ENCODE measurements at places on chromosomes 1 and 21. TPM values are rescaled to one million over a fixed set of nuclear protein-coding genes. Genes with fewer than 3 reads are reported as not detected.

- no peak for DNase-seq
Observed at GRCh38 chr1:58104960-58105359, 441.6 kb downstream of the OMA1 start.

DNA sequence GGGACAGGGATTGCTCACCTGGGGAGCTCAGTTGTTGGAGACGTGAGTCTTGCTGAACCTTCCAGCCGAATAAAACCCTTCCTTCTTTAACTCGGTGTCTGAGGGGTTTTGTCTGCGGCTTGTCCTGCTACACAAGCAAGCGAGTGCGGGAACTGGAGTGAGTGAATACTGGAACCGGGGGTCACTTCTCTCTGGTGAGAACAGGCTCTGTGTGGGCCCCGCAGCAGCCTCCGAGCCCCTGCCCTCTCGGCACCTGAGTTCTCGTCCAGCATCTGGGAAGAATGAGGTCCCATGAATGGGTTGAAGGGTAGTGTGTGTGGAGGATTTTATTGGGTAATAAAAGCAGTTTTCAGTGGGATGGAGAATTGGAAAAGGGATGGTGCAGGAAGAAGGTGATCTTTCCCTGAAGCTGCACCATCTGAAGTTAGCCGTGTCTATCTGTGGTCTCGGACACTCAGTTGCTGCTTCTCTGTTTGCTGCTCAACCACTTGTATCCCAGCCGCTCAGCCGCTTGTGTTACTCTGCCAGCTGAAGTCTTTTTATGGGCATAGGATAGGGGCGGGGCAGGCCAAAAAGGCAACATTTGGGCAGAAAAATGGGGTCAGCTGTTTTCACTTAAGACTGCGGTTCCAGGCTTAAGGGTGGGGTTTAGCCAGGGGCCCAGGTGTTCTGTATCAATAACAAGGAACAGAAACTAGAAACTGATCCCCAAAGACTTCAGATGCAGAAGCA is 450.6 kb upstream of the CAMK1G start:
- DNase-seq = peak; percentile 29

DNA sequence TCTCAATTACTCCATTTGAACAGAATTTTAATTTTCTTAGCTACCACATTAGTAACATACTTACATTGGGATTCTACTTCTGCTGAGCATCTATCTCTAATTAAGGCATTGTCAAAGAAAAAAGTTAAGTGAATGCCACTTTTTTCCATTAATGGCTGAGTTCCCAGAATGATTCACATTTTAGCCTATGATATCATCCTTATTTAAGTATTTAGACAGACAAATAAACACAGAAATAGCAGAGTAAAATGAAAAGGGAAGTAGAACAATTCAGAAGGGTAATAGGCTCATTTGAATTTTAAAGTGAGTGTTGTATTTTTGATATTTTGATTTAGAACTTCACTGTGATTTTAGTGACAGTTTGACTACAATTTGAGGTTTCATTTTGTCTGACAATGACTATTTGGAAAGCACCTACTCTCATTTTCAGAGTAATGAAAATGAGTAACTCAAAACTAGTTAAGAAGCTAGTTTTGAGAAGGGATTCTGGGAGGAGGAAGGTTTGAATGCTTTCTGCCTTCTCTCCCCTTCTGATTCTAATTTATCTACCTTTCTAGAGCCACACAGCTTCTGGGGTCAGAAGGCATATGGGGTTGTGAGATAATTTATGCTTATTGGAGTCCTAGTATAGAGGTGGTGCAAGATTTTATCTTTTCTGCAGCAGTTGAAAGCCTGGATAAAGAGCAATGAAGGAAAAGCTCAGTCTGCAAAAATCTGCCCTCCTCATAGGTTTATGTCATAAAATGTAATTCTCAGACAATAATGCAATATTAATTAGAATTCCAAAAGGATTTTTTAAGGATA is 15.5 kb downstream of the LYPLAL1 start:
- peak; percentile 90 for DNase-seq

DNA sequence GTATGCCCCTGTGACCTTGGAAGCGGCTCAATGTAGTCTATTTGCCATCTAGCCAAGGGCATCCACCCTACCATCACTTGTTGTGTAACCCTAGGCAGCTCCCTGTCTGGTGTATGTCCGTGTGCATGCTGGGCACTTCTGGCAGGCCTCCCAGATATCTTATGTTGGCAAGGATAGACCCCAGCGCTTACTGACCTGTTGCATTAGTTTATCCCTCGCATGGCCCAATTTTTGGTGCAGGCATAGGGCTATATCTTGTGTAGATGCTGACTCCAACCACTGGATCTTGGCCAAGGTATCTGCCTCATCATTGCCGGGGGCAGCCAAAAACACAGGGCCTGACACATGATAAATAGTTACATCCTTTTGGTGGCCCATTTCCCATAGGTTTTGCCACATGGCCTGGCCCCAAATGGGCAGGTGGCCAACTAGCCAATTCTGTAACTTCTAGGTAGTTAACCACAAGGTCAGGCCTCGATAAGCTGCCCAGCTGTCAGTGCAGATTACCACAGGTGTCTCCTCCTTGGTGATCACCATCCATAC is 14.0 kb upstream of the TBX19 start:
- no peak for DNase-seq

DNA sequence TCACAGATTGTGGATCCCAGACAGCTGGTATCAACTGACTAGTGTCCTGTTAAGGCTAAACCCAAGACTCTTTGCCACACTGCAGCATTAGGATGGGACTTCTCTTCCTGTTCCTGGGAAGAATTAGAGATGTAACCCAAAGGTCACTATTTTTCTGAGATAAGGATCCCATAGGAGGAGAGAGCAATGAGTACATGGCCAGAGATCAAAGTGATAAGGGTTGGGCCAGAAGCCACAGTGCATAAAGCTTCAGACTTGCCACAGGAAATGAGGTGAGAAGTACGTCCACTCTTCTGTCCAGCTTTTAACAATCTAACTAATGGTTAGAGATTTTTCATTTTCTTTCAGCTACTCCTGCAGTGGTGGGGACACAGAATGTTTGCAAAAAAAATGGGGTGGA is at the start of gene HSD3B1:
Gene HSD3B1, plus strand, starts transcription at position 270 of the 400 bp plus-strand sequence. CDS start 267 bp downstream, outside the sequence.
- no peak for DNase-seq

DNA sequence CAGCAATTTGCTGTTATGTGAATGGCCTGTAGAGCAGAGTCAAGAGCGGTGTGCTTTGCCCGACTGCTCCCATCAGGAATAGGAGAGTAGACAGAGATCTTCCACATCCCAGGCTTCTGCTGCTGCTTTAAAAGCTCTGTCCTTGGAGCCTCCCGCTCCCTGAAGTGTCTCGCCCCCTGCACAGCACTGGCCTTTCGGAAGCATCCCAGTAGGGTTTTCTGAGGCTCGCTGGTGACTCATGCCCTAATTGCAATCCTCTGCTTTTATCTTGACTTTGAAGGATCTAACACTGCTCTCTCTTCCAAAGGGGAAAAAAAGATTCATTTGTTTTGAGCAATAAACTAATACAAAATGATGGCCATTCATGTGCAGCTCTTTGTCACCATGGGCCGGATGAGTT is 13.3 kb upstream of the CD101 start:
- DNase-seq = no peak

- DNase-seq = no peak
Observed at GRCh38 chr1:150777544-150777943, 12.0 kb upstream of the CTSS start.

DNA sequence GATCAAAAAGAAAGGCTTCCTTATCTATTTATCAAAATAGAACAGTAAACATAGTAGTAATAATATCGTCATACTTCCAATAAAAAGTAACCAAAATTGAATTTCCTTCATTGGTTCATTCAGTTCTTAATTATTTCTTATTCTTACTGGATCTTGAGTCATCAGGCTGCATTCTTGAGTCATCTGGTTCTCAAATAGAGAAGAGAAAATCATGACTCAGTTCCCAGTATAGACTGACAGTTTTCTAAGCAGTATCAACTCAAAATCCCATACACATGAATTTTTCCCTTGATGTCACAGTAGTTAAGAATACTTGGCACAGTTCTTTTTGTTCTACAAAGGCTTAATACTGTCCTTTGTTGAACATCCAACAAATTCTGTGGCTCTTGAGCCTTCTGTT is 626.9 kb upstream of the ADGRL4 start:
- DNase-seq = no peak

GRCh38 chr1:116322752-116323405 is 50.2 kb upstream of the ATP1A1 start:
- no peak for DNase-seq

DNA sequence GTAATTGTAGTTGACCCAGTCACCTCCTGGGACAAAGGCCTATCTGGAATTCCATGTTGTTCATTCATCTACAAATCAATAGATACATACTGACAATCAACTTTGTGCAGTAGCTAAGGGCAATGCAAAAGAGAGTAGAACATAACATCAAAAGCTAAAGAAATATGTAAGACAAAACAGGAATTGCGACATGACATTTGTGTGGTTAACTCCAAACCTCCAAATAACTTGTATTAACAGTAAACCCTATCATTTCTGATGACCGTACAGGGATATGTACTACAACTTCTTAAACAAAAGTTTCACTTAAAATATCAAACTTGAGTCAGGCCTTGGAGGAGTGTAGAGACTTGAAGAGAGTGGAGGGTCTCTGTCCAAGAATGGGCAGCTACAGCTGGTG is 317.6 kb downstream of the SPATA17 start:
- no peak for DNase-seq

The TIAM1 gene
- 8.7 TPM for polyA plus RNA-seq

The RNU1-3 gene
- polyA plus RNA-seq = not detected

GRCh38 chr1:233735847-233736246 is 121.9 kb downstream of the KCNK1 start:
- no peak for DNase-seq

The ZNF648 gene
- polyA plus RNA-seq = 0.02 TPM

DNA sequence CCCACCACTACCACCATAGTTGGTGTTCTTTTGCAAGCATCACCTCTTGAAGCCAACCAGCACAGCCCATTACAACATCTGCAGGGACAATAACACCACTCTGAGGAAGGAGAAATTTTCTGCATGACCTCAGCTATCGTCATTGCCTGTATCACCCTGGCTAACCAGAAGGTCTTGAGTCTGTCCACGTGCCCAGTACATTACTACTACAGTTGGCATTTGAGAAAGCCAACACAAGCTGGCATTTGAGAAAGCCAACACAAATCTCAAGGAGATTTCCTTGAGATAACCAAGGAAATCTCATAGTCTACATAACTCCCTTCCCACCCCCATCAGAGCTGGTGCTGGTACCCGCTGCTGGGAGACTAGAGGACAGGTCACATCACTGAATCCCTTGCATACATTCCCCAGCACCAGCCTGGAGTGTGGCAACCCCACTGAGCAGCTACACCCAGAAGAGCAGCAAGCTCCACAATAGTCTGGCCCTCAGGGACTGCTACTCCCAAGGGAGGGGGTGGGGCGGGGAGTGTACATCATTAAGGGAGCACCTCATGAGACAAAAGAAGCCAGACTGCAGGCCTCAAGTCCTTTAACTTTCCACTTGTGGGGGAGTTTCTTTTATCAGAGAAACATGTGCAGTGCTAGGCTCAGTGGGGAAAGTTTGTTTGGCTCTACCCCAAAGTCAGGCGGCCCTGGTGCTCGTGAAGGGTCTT is 46.0 kb upstream of the GUCA2A start:
- no peak for DNase-seq

DNA sequence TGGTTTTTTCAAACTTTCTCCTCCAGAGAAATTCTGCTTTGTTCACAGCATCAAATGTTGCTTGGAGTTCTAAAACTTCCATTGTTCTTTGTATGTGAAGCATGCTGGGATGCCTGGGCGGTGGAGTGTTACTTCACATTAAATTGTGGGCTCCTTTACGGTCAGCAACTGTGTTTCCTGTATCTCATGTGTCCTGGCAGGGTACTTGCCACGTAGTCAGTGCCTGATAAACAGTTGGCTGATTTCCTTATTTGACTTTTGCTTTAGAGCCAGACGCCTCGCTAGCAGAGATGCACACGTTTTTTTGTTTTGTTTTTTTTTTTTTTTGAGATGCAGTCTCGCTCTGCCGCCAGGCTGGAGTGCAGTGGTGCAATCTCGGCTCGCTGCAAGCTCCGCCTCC is 96.7 kb downstream of the UCK2 start:
- no peak for DNase-seq

GRCh38 chr1:94611681-94612475 is 70.3 kb upstream of the F3 start:
- no peak for DNase-seq

The CFAP57 gene
- 0.31 TPM for polyA plus RNA-seq

- no peak for DNase-seq
Observed at GRCh38 chr1:15412843-15413242, 3.2 kb downstream of the EFHD2 start.

GRCh38 chr1:22171951-22172715 is 29.2 kb upstream of the WNT4 start:
- no peak for DNase-seq

The TSPEAR gene
- polyA plus RNA-seq = not detected

DNA sequence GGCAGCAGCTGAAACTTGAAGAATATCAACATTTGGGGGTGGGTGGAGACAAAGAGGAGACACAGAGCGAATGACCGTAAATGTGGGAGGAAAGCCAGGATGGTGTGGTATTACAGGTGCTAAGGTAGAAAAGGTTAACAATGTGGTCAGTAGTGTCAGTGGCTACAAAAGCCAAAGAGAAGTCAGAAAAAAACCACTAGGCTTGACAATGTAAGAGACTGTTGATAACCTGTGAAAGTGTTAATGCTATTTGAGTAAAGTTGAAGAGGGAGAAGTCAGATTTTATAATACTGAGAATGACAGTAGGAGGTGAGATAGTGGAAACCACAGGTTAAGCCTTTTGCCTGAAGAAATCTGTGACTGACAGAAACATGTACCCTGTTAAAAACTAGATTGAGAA is 120.8 kb downstream of the CLEC20A start:
- DNase-seq = no peak

DNA sequence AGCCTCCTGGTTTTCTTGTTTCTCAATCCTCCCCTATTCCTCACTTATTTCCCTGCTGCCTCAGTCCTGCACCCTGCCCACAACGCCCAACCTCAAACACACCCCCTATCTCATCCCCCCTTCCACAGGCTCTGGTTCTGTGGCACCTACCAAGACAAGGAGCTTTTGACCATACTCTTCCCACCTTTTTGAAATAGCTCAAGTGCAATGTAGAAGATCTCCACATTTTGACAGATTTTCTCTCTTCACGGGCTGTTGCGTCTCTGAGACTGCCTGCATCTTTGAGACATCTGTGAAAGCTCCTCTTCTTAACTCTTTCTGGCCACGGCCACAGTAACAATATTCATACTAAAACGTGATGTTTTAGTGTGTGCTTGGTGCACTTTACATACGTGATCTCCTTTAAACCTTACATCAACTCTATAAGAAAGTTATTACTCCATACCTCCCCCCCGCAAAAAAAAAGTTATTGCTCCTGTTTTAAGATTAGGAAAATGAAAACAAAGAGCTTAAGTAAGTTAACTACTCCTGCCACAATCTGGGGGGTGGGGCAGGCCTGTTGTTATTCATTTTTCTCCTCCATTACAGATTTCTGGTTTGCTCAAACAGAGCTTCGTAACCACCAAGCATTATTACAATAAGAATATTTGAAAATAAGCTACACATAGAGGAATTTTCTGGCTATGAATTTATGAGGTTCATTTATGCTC is 1.8 kb upstream of the SERBP1 start:
- no peak for DNase-seq
